T follicular helper cell (primary cell): ENCODE measurements at places on chromosomes 12 and 14.

DNA sequence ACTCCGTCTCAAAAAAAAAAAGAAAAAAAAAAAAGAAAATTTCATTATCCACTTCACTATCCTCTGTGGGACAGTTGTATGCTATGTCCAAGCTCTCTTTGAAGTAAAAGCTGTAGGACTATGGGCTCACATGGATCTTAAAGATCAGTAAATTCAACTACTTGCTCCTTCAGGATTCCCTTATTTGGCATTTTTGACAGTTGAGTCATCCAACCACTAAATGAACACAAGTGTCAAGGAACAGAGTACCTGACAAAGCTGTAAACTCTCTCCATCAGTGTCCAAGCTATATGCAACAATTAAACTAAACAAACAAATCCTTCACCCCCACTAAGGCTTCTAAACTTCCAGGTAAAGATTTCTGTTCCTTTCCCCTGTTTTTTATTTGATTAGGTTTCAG lies 177.0 kb downstream of the CEP128 start:
- DNase-seq, result no peak

GRCh38 chr12:132477017-132477702 lies 12.8 kb upstream of the FBRSL1 start:
- DNase-seq, result no peak

DNA sequence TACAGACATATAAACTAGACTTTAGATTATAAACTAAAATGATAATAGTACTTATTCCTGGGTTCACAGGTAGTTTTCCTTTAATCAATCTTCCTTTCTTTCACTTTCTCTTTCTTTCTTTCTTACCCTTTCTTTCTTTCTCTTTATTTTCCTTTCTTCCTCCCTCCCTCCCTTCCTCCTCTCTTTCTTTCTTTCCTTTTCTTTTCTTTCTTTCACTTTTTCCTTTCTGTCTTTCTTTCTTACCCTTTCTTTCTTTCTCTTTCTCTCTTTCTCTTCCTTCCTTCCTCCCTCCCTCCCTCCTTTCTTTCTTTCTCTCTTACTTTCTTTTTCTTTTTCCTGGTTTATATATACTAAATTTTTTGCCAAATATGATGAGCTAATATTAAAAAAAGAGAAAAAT lies 61.5 kb downstream of the CMKLR1 start:
- no peak for DNase-seq

- no peak for DNase-seq
Measured at GRCh38 chr14:31965071-31965734, 111.9 kb upstream of the ARHGAP5 start.

GRCh38 chr14:31920001-31920400 lies 157.1 kb upstream of the ARHGAP5 start:
- DNase-seq, result no peak

DNA sequence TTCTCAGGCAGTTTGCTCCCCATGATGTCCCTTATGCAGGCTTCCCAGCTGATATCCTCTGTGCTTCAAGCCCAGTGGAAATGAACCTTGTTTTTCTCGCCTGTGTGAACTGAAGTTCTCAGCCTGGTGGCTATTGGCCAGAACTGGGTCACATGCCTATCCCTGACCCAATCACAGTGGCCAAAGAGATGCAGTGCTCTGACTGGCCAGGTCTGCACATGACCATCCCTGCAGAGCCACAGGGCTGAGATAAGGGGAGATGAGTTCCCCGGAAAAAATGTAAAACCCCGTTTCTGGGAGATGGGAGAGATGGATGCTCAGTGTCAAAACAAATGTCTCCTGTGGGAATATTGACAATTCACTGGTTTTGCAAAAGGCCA lies 34.7 kb upstream of the FZD10 start:
- no peak for DNase-seq

DNA sequence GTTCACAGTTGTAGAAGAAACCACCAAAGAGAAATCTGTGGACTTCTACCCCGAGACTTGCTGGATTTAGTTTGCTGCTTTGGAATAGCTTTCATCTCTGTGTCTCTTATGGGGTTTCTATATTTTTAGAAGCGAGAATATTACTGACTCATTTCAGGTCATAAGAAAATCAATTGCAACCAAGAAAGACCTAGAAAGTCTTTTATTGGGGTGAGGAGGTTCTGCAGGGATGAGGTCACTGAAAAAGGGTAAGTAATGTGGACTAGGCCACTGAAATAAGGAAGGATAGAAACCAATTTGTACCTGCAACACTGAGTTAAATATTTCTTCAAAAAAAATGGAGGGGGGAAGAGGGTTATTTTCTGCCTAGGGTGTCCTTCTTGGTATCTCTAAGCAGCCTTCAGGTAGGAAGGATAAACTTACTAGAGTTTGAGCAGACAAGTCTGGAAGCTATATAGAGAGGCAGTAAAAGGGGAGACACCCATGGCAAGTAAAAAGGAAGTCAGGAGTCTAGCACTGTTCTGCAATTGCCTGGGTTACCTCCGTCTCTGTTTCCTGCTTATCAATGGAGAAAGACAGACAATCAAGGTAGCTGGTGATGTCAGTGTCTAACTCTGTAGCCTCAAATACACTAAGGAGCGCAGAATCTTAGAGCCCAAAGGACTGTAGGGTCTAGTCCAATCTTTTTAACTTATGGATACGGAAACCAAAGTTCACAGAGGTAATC lies 19.6 kb upstream of the KERA start:
- no peak for DNase-seq

DNA sequence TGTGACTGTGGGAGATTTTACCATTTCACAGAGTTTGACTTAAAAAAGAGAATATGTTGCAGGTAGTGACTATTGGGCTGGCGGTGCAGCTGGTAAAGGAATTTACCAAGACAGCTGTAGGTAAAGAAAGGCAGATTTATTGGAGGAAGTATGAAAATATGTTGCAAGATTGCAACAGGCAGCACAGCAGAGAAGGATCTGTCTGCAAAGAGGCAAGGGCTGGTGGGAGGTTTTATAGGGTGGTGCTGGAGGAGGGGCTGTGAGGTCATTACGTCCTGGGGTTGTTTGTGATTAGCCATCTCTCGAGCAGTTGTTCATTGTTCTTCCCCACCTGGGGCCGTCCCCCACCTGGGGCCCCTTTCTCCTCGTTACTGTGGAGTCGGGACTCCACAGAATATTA lies 62.1 kb downstream of the ACACB start:
- no peak for DNase-seq

DNA sequence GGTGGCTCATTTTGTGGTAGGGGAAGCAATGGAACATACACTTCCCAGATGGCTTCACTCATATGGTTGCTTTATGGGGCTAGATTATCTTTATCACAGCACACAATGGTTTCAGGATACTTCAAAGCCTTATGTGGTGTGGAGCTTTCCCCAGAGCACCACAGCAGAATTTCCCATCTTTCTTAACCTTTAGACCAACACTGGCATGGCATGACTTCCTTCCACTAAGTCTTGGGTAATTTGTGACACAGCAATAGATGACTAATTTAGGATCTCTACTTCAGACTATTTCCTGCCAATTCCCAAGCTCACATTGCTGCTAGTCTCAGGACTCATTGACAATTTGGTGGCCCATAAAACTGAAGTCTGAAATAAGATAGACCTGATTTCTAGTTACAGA lies 36.9 kb upstream of the DCN start:
- DNase-seq, result no peak

DNA sequence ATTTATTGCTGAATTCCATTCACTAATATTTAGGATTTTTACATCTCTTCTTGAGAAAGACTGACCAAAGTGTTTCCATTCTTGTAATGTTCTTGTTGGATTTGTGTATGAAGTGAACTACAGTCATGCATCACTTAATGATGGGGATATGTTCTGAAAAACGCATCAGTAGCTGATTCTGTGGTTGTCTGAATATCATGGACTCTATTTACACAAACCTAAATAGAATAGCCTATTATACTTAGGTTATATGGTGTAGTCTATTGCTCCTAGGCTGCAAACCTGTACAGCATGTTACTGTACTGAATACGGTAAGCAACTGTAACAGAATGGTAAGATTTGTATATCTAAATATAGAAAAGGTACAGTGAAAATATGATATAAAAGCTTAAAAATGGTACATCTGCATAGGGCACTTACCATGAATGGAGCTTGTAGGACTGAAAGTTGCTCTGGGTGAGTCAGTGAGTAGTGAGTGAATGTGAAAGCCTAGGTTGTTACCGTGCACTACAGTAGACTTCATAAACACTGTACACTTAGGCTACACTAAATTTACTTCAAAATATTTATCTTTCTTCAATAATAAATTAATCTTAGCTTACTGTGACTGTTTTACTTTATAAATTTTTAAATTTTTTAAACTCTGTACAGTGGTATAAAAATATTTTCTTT lies 27.6 kb upstream of the P2RX4 start:
- DNase-seq, result no peak

DNA sequence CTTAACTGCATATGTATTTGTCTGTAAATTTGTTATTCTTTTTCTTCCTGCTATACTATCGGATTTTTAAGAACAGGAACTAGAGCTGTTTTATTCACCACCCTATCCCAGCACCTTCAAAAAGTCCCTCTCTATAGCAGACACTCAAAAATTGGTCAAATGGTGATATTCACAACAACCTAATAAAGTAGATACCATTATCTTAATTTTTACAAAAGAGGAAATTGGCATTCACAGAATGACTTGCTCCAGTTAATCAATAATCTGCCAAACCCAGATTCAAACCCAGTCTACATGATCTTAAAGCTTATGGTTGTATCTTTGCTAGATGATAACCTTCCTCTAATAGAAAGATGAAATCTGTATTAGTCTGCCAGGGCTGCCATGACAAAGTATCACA lies 426.6 kb downstream of the EGLN3 start:
- DNase-seq, result no peak

DNA sequence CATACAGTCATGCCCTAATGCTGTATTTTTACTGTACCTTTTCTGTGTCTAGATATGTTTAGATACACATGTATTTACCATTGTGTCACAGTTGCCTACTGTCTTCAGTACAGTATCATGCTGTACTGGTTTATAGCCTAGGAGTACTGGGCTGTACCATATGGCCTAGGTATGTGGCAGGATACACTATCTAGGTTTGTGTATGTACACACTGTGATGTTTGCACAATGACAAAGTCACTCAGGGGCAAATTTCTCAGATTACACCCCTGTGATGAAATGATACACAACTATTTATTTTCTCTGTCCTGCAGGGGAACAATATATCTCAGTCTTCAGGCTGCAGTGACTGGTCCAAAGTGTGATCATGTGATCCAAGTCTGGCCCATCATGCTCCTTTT lies 1076.1 kb downstream of the VRK1 start:
- no peak for DNase-seq

DNA sequence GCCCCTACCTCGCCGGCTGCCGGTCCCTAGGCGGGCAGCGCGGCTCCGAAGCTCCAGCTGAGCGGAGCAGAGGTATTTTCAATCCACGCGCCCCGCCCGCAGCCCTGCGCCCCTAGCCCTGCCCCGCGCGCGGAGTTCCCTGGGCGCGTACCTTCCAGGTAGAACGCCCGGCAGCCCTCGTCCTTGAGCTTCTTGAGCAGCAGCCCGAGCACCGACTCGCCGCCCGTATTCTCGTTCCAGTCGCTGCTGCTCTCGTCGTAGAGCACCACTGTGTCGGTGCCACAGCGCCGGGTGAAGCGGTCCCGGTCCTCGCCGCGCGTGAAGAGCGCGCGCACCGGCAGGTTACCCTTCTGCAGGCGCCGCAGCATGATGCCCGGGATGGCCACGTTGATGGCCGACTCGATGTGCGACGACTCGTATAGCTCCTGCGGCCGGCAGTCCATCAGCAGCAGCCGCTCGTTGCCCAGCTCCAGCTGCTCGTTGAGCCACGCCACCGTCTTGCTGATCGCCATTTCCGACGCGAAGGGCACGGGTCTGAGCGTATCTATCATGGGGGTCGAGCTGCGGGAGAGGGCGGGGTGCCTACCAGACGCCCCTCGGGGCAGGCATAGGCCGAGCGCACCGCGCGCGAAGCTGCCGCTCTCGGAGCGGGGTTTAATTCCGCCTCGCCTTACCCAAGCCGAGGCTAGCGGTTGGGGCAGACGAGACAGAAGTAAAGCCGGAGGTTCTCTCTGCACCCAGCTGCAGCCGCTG lies 636 bp downstream of the DUSP6 start:
- DNase-seq, result no peak

- no peak for DNase-seq
Measured at GRCh38 chr14:96038920-96039632, at the start of gene C14orf132. Gene C14orf132 (plus strand): TSS chr14:96039362. CDS start chr14:96039501, 139 bp downstream.

DNA sequence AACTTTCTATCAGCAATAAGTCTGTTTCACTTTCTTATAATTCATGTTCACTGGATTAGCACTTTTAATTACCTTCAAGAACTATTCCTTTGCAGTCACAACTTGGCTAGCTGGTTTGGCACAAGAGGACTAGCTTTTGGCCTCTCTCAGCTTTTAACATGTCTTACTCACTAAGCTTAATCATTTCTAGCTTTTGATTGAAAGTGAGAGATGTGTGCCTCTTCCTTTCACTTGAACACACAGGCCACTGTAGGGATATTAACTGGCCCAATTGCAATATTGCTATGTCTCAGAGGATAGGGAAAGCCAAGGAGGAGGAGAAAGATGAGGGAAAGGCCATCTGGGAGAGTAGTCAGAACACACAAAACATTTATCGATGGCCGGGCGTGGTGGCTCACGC lies 92.7 kb downstream of the PRICKLE1 start:
- DNase-seq, result no peak

DNA sequence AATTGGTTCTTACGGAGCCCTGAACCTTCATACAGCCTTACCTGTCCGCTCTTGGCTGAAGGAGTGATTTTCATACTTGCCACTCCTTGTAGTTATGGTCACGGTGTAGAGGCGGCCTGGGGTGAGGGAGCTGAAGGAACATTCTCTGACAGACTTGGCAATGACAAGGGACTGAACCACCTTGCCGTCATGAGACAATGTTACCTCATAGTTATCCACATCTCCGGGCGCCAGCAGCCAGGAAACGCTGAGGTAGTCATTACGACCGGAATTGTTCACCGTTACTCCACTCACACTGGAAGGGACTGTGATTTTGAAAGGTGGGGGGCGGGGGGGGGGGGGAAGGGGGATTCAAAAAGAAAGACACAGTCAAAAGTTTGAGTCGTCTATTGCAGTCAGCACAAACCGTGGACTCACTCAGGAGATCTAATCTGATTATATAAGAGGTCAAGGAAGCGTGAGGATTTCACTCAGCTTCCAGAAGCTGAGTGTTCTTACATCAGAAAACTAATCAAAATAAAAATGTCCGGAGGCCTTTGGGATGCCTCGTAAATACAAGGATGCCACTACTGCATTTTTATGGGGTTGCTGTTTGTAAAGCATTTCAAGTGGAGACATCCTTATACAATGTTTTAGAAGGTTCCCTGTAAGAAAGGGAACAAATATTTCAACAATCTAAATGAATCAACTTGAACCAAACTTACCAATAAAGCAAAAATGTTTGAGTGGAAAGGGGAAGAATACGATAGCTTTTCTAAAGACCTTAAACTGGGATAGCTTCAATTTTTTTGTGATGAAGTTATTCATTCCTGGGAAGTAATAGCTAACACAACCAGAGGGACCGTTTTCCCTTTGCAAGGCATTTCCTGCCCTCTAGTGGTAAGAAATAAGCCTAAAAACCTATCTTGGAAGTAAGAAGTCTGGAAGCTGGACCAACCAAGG lies 60.6 kb downstream of the PTPRB start:
- DNase-seq, result no peak
